GM04504 (cell line): ENCODE measurements at places on chromosomes 5 and 9.

DNA sequence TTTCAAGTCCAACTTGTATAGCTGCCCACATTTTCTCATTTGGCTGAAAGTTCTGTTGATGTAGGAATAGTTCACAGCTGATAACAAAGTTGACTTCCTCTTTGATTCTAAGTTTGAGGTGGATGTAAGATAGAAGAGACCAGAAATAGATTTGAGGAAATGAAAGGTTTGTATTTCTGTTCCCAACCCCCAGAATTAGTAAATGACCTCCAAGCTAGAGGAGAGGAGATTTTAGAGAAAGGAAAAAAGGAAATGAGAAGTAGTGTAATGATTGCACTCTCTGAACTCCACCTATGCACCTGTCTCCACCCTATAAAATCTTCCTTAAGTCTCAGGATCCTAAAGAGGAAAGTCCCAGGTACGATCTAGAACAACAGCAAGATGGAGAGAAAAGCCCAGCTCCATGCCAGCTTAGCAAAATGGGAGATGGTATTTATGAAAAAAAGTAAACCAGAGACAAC, 130.4 kb upstream of the POC5 start:
- no peak for DNase-seq

- DNase-seq = no peak
Observed at GRCh38 chr9:19640014-19640413, 148.8 kb downstream of the SLC24A2 start.

GRCh38 chr9:93091453-93092081, 4.5 kb upstream of the CARD19 start:
- DNase-seq = peak; percentile 50

GRCh38 chr9:123527981-123528380, 172.0 kb downstream of the CRB2 start:
- no peak for DNase-seq

DNA sequence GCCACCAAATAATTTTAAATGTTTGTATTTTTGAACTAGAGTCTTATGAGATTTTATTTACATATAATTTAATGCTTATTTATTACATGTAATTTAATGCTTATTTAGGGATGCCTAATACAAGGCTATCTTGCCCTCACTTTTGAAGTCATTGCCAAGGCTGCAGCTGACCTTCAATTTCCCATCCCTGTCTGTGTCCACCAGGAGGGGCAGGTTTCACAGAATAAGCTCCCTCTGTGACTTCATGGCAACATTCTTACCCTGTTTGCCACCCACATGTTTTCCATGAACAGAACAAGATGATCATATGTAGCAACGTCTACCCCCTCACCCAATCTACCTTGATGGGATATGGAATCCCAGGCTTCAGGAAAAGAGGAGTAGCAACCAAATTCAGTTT, 27.0 kb downstream of the C5 start:
- peak; percentile 8 for DNase-seq
